ENCODE measurements at places on chromosomes 3 and 15.

DNA sequence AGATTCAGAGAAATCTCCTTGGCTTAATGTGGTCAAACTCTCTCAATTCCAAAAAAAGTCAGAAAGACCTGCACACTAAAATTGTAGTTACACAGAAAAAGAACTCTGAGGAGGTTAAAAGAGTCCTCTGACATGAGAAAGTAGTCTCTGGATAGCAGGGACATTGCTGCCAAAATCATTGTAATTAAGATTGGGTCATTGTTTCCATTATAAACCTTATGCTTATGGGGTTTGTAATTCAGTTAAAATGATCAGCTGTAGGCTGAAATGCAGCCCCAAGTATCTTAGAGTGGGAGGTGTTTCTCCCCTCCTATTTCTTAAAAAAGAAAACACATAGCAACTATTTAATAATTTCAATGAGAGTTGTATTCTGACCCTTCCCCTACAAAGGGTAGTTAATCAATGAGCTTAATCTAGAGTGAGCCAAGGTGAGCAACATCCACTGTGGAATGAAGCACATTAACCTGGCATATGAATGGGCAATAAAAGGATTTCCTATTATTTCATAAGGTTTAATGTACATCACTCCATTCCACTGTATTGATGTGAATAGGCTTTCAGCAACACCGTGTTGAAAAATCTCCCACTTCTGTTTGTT is 406.9 kb downstream of the TIGIT start:
- no peak for DNase-seq

DNA sequence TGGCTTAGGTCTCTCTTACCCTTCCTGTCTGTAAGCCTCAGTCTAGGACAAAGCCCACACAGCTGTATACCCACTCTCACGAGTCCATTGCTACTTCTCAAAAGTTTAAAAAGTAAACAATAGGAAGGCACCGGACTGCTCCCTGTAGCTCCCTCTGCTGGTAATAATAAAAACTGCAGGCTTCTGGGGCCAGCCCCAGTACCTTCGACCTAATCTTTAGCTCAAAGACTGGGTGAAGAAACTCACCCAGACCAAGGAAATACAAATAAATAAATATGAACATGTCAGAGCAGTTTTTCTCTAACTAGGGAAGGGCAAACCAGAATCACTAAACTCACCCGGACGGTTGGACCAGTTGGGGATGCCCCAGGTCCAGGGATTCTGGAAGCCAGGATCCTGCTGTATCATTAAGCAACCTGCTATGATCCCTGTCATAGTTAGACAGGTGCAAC is 5.0 kb downstream of the FAM219B start:
- peak; percentile 24 for DNase-seq

DNA sequence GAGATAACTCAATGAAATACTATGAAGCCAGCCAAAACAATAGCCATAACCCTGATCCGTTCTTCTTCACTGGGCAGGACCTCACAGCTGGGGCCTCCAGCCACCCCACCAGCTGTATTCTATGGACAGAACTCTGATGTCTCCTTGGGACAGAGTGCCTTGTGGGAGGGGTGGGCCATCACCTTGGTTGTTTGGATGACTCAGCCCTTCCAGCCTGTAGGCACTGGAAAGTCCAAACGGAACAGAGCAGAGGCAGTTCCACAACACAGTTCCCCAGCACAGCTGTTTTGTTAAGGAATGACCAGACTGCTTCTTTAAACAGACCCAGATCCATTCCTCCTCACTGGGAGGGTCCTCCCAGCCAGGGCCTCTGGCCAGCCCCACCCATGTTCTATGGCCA is 31.9 kb upstream of the ZBED2 start:
- DNase-seq = no peak

DNA sequence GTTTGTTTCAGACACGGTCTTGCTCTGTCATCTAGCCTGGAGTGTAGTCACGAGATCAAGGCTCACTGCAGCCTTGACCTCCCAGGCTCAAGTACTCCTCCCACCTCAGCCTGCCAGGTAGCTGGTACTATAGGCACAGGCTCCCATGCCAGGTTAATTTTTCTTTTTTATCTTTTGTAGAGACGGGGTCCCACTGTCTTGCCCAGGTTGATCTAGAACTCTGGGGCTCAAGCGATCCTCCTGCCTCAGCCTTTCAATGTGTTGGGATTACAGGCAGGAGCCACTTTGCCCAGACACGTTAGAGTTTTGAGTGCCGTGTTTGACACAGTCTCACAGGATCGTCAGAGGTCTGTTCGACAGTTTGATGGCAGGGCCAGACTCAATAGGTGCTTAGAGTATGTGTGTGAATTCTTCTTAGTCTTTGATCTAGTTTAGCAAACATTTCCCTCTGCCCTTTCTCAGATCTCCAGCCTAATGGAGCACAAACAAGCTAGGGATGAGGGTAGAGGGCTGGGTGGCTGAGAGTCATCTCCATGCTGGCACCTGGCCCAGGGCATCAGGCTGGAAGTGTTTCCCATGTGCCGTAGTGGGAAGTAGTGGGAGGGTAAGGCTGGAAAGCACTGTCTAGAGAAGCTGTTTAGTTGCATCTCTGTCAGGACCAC is 66.1 kb upstream of the DLG1 start:
- DNase-seq = no peak

- no peak for DNase-seq
Measured at GRCh38 chr3:89525609-89526008, 418.2 kb downstream of the EPHA3 start.

GRCh38 chr15:55736756-55737155 is 6.2 kb downstream of the PRTG start:
- no peak for DNase-seq
